Kidney (tissue), 22 donors: ENCODE measurements at places on chromosomes 6 and 20.
A peak's percentile ranks its signal among the peaks of the same experiment; 100 is the strongest.

DNA sequence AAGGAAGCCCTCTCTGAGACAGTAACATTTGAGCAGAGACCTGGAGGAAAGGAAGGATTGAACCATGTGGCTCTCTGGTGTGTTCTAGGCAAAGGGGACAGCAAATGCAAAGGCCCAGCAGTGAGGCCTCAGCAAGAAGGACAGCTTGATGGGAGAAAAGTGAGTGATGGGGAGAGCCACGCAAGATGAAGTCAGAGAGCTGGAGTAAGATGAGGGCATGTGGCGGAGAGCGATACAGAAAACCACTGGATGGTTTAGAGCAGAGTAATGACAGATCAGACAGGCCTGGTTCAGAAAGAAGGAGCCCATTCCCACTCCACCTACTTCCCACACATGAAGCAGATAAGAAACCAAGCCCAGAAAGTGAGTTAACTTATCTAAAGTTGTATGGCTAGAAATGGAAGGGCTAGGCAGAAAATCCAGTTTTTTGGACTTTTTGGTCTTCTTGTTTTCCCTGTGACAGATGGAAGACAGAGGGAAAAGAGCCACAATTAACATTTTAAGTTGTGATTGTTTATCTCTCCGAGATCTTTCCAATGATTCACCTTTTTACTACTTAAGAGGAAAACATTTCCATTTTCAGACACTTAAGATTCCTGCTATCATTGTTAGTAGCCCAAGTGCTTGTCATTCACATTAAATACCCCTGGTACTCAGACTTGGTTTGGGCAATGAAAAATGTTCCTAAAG, 723 bp upstream of the SNPH start:
- no peak for DNase-seq
- no peaks in the 10 kb centered on the region for H3K4me1 ChIP-seq
- H3K27ac ChIP-seq, result no peak overlapping the region
- peak overlapping the region; percentile 52 for H3K4me3 ChIP-seq
- no peaks in the 10 kb centered on the region for H3K27me3 ChIP-seq

GRCh38 chr6:159311618-159312017, 142.4 kb downstream of the FNDC1 start:
- H3K4me1 ChIP-seq, result peaks cover 3% of the 10 kb centered on the region
- H3K27me3 ChIP-seq, result no peaks in the 10 kb centered on the region
- no peak overlapping the region for H3K4me3 ChIP-seq
- H3K36me3 ChIP-seq, result no peaks in the 10 kb centered on the region
- DNase-seq, result no peak

GRCh38 chr20:59575216-59575615, 29.1 kb upstream of the PHACTR3 start:
- H3K27ac ChIP-seq, result no peak overlapping the region
- no peak for DNase-seq
- no peaks in the 10 kb centered on the region for H3K27me3 ChIP-seq
- no peaks in the 10 kb centered on the region for H3K36me3 ChIP-seq
- H3K4me1 ChIP-seq, result no peaks in the 10 kb centered on the region
- H3K4me3 ChIP-seq, result no peak overlapping the region

GRCh38 chr6:18741741-18742140, 354.6 kb downstream of the RNF144B start:
- H3K36me3 ChIP-seq, result no peaks in the 10 kb centered on the region
- no peak overlapping the region for H3K4me3 ChIP-seq
- H3K27me3 ChIP-seq, result no peaks in the 10 kb centered on the region
- no peak overlapping the region for H3K27ac ChIP-seq

- no peaks in the 10 kb centered on the region for H3K27me3 ChIP-seq
- no peak for DNase-seq
- peak overlapping the region; percentile 86 for H3K4me3 ChIP-seq
- H3K36me3 ChIP-seq, result no peaks in the 10 kb centered on the region
- H3K4me1 ChIP-seq, result peaks cover 2% of the 10 kb centered on the region
- H3K27ac ChIP-seq, result peak overlapping the region; percentile 95
Observed at GRCh38 chr6:142927271-142927580, 17.8 kb downstream of the HIVEP2 start.

GRCh38 chr6:47057830-47058540, 15.9 kb upstream of the ADGRF1 start:
- H3K36me3 ChIP-seq, result no peaks in the 10 kb centered on the region
- no peaks in the 10 kb centered on the region for H3K4me1 ChIP-seq
- H3K27ac ChIP-seq, result no peak overlapping the region
